Renal pelvis (tissue), 12 donors: ENCODE measurements at places on chromosomes 16 and 17. TPM values are rescaled to one million over a fixed set of nuclear protein-coding genes. Genes with fewer than 3 reads are reported as not detected.

GRCh38 chr16:82192665-82193064, 22.6 kb upstream of the MPHOSPH6 start:
- DNase-seq, result no peak

DNA sequence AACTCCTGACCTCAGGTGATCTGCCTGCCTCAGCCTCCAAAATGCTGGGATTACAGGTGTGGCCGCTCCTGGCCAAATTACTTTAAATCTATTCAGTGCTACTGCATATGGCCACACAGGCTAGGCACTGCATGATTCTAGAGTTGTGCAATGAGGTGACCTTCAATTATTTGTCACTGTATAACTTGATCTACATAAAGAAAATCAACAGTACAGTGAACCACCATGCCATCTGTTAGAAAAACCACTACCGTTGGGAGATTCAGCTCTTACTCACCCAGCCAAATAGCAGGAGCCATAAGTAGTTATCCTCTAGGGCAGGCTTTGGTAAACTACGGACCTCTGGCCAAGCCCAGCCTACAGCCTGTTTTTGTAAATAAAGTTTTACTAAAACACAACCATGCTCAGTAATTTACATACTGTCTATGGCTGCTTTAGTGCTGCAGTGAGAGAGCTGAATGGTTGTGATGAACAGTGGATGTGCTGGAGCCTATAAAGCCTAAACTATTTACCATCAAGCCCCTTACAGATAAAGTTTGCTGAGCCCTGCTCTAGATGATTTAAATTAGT, 40.7 kb upstream of the TANC2 start:
- no peak for DNase-seq

- no peak for DNase-seq
Measured at GRCh38 chr17:75959051-75959838, 18.4 kb upstream of the FBF1 start.

The SOCS7 gene
- polyA plus RNA-seq, result 22.8 TPM

- no peak for DNase-seq
Measured at GRCh38 chr17:14545156-14545906, 244.4 kb downstream of the HS3ST3B1 start.

The ASPA gene
- polyA plus RNA-seq, result 19.1 TPM

The KRTAP16-1 gene
- polyA plus RNA-seq, result not detected

The ATP2A3 gene
- polyA plus RNA-seq, result 5.4 TPM

DNA sequence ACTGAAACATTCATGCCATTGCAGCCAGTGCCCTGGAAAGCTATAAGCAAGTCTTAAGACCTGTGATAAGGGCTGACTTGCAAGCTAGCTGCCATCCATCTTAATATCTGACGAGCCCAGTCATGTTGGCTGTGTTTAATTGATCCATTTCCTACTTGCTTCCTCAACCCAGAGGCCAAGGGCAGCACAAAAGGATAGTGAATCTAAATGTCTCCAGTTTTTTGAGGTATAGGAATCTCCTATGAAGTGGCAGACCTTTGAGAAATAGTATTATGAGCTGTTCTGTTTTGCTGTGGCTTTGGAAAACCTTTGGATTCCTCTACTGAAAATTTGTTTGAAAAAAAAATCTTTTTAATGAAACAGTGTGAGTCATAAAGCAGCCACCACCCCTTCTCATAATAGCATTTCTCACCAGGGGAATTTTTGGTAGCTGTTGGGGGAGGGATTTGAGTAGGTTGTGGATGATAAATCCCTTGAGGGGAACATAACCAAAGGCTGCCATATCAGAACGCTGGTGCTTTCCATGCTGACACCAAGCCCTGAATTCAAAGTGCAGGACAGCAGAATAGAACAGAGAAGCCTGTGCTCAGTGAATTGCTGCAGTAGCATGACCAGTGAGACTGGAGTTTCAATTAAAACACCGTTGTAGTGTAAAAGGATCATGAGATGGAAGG, 12.9 kb downstream of the ZNRF1 start:
- DNase-seq, result no peak
